ENCODE measurements at places on chromosomes 2 and 18.

GRCh38 chr2:72859831-72860262 lies 27.4 kb upstream of the SPR start:
- DNase-seq, result peak; percentile 16

DNA sequence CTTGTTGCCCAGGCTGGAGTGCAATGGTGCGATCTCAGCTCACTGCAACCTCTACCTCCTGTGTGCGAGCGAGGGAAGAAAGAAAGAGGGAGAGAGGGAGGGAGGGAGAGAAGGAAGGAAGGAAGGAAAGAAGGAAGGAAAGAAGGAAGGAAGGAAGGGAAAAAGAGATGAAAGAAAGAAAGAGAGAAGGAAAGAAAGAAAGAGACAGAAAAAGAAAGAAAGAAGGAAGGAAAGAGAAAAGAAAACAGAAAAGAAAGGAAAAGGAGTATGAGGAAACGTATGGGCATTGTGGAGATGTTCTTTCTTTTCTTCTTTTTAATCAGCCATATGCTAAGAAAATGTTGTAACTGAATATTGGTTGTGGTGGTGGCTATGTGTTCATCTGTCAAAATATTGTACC lies 16.5 kb downstream of the CLK1 start:
- DNase-seq, result no peak

DNA sequence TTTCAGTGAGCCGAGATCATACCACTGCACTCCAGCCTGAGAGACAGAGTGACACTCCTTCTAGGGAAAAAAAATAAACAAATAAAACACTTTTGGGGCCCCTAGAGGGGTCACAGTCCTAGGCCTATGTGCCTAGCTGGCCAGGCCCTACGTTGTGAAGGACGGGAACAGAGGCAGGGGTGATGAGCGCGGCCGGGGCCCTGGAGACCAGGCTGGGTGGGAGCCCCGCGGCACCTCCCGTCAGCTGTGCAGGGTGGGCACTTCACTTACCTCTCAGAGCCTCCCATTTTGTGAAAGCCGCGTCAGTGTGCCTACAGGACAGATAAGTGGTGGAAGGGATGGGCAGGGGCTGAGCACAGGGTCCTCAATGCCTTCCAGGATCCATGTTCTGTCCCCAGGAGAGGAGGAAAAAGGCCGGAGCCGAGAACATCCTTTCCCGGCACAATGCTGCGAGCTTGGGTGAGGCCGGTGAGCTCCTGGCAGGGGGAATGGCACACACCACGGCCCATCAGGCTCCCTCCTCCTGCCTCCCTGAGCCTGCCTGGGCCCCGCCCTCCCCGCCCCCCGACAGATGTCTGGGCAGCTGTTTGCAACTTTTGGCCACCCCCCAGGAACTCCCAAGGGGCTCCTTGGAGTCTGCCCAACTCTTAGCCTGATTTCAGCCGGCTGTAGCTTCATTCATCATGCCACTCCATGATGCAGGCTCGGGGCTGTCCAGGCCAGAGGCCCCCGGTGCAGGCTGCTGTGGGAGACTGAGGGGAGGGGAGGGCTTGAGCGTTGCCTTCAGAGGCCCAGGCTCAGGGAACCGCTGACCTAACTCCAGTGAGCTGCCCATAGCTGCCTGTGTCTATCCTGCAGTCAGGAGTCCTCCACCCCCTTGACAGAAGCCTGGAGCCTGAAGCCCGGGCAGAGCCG lies 196.5 kb downstream of the TFCP2L1 start:
- DNase-seq, result no peak

DNA sequence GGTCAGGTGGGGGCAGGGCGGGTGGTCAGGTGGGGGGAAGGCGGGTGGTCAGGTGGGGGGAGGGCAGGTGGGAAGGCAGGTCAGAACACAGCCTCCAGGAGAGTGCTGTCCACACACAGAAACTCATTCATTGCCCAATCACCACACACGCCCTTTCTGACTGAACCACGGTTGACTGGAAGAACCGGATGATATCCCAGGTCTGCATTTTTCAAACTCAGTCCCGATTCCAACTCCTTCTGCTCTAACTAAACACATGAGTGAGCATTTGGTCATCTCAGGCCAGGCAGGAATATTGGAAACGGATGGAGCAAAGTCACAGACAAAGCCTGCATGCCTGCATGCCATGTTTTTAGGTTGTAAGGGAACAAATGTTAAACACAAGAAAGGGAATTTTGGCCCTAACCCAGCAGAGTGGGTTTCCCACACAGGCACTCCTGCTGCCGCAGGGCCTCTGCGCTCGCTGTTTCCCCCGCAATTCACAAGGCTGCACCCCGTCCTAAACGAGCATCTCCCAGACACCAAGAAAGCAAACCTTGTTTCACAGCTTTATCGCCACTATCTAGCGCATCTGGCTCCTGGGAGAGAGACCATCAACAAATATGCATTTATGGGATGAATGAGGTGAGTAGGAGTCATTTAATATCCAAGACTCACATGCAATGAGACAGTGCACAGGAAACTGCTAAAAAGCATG lies 100.1 kb downstream of the ZNF516 start:
- DNase-seq, result no peak

DNA sequence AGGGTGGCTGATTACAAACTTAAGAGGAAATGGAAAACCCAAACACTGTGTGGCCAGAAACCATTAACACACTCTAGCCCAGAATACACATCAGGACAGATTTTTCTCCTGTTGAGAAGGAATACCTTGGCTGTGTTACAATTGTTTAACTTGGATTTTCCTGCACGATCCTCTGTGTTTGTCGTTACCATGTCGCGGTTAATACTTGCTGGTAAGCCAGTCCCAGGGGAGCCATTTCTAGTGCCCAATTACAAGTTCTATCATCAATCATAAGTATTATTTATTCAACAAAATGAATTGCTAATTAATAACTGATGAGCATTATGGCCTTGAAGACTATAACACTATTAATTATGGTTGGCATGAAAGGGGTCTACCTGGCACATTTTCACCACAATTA lies 146.8 kb downstream of the LNPK start:
- no peak for DNase-seq

GRCh38 chr2:115609978-115610377 lies 1167.5 kb downstream of the DPP10 start:
- no peak for DNase-seq

- DNase-seq, result no peak
These were observed 46.7 kb downstream of the KIDINS220 start for GRCh38 chr2:8790739-8791162.

- no peak for DNase-seq
These were observed 16.8 kb upstream of the ITGA4 start for GRCh38 chr2:181440344-181440743.

GRCh38 chr18:12015416-12016062 lies 34.2 kb downstream of the IMPA2 start:
- DNase-seq, result no peak

GRCh38 chr18:34492652-34493051 lies 217.4 kb upstream of the DTNA start:
- DNase-seq, result no peak

- DNase-seq, result no peak
These were observed 26.0 kb upstream of the BCL2L11 start for GRCh38 chr2:111094691-111095090.

- no peak for DNase-seq
These were observed 16.4 kb upstream of the SERPINB13 start for GRCh38 chr18:63570721-63571120.

GRCh38 chr18:2716394-2717326 lies 61.1 kb downstream of the SMCHD1 start:
- no peak for DNase-seq

- no peak for DNase-seq
These were observed 118.4 kb downstream of the PID1 start for GRCh38 chr2:229152674-229153073.

DNA sequence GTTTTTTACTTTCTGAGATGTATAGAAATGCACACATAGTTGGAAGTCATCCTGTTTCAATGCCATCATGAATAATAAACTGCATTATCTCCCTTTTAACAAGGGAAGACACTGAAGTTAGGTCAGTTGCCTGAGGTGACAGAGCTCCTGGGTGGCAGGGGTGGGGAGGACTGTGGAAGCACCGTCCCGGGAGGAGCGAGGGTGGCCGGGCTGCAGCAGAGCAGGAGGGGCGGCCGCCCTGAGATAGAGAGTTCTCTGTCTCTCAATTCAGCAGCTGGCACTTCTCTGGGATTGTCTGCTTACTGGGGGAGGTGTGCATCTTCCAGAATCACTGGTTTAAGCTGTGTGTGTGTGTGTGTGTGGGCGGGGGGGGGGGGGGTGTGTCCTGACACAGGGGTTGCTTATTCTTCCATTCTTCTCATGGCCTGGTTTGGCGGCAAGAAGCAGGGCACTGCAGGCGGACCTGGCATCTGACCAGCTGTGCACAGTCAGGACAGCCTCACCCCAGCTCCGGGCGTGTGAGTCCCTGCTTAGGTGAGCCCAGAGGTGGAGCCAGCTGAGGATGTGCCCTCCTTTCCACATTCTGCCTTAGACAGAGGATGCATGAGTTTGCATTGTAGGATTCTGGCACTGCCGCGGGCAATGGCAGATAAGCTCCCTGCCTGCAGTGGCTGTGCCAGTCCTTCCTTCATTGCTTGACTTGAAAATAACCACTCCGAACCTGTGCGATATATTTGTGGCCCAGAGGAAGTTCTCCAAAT lies 40.4 kb downstream of the VWA3B start:
- no peak for DNase-seq

DNA sequence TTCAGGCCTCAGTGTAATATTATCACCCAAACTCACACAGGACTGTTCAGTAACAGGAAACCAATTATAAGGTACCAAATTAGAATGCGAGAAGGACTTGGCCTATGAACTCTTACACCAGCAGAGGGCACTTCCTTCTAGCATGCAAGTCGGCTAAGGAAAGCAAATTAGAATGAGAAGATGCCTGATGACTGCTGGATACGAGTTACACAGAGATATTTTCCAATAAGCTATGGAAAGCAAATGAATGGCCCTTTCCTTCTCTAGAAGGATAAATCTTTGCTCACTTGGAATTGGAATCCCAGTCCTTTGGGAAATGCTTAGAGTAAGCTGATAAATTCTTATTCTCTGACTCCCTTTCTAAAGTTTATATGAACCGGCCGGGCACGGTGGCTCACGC lies 109.8 kb downstream of the AP1S3 start:
- no peak for DNase-seq

- no peak for DNase-seq
These were observed 123.2 kb downstream of the PHLPP1 start for GRCh38 chr18:62838475-62839098.

- DNase-seq, result no peak
These were observed 130.4 kb downstream of the NRXN1 start for GRCh38 chr2:50901510-50901909.

DNA sequence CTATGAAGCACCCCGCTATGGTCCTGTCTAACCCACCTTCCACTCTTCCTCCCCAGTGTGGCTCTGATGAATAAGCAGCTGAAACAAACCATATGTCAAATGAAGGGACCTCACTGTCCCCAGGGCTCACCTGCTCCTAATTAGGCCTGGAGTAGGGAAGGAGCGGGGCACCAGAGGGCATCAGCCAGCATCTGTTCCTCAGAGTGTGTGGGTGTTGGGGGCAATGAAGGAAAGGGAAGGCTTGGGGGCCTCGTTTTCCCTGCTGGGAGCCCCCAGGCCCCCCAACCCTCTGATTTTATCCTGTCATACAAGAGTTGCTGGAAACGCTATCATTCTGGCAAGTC lies 274.7 kb downstream of the HAUS1 start:
- DNase-seq, result no peak
